CD4-positive, CD25-positive, alpha-beta regulatory T cell (primary cell): ENCODE measurements at places on chromosomes 7 and 10. TPM values are rescaled to one million over a fixed set of nuclear protein-coding genes. Genes with fewer than 3 reads are reported as not detected.

Gene PHKG1
- total RNA-seq = 8.2 TPM

Gene ZFAND4
- 34.7 TPM for total RNA-seq

Gene MBL2
- not detected for total RNA-seq

Gene AKR1C4
- not detected for total RNA-seq

Gene NSMCE4A
- 52.0 TPM for total RNA-seq

Gene LIPJ
- not detected for total RNA-seq

Gene IL6
- total RNA-seq = not detected

Gene MYPN
- total RNA-seq = not detected

Gene ZNF425
- total RNA-seq = 0.35 TPM

Gene CPXM2
- total RNA-seq = not detected

Gene VWC2
- not detected for total RNA-seq

Gene RPEL1
- not detected for total RNA-seq

GRCh38 chr7:7702826-7703225 is 15.6 kb downstream of the RPA3 start:
- DNase-seq = no peak

- no peak for DNase-seq
These were observed 97.5 kb downstream of the FAM53B start for GRCh38 chr10:124646483-124647352.

GRCh38 chr10:26481914-26482550 is 43.9 kb downstream of the APBB1IP start:
- peak; percentile 91 for DNase-seq

DNA sequence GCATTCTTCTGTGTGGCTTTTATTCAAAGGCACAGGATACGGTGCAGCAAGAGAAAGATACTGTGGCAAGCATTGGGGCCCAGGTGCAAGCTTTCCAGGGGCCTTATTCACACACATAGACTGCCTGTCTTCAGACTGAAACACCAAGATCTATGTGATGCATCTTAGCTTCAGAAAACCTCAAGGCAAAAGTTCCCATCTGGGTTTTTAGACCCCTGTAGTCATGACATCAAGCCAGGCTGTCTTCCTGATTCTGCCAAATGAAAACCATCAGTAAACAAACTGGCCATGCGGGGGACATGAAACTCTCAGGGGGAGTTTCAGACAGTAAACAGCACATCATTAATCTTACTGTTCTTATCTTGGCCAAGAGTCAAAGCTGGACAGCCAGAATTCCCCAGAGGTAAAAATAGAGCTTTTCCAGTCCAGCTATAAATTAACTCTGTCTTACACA is 9.8 kb downstream of the AGBL3 start:
- DNase-seq = no peak

- DNase-seq = no peak
These were observed 308.2 kb downstream of the PPP1R3A start for GRCh38 chr7:113610572-113610971.

DNA sequence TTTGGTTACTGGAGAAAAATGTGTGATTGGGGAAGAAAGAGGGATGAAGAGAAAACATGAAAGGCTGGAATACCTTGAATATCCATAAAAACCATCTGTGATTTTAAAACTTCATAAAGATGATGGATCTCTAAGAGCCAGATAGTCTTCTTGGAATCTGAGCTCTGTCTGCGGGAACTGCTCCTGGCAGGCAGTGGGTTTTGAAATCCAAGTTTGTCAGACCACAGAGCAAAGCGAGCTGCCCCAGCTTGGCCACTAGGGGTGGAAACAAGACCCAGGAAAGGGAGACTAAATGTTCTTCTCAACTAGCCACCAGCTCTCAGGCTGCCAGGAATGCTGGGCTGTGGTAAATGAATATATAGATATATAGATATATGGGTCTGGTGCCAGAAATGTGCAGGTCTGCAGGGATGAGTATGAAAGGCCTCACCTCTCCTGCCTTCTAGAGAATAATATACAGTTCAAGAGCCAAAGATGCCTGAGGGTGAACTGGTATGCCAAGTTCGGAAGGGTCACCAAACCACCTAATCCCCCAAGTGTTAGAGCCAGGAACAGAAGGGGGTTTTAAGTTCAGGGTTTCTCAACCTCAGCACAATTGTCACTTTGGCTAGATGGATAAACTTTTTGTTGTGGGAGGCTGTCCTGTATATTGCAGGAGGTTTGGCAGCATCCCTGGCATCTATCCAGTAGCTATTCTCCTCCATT is 208.8 kb downstream of the KCNMA1 start:
- DNase-seq = no peak

GRCh38 chr7:158414486-158414961 is 173.1 kb downstream of the PTPRN2 start:
- DNase-seq = no peak

DNA sequence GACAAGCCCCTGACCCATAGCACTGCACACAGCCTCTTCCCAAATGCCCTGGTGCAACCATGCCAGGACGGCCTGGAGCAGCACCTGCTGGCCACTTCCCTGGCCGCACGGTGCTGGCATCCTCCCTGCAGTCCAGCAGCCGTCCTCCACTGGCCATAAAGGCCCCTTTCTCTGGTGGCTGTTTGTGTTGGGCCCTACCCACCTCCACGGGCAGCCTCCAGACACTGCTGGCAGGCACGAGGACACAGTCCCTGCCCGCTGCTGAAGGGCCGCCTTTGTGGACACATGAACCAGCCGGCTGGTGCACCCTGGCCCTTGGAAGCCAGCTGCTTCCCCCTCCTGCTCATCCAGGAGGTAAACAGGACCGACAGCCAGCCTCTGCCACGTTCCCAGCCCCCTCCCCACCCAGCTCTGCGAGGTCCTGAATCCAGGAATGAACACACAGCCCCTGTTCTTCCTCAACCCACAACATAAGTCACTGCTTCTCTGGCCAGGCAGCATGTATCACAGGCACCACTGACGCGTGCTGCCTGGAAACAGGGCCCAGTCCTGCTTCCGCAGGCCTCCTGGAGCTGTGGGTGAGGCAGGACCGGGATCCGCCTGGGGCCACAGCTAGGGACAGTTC is 43.8 kb downstream of the SPOCK2 start:
- DNase-seq = no peak

DNA sequence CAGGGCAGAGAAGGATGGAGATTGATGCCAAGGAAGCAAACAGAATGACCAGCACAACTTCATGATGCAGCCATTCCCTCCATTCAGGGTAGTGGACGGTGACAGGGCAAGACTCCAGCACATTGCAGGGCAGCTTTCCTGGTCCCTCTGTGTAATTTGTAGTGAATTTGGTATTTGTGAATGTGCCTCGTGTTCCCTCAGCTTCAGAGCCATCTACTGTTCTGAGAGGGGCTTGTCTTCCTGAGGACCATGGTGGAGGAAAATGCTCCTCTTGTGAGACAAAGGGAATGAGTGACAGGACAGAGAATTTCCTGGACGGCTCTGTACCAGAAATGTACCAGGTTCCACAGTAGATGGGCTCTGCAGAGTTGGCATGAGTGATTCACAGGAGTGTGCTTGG is 132.1 kb downstream of the ADRA2A start:
- DNase-seq = no peak

DNA sequence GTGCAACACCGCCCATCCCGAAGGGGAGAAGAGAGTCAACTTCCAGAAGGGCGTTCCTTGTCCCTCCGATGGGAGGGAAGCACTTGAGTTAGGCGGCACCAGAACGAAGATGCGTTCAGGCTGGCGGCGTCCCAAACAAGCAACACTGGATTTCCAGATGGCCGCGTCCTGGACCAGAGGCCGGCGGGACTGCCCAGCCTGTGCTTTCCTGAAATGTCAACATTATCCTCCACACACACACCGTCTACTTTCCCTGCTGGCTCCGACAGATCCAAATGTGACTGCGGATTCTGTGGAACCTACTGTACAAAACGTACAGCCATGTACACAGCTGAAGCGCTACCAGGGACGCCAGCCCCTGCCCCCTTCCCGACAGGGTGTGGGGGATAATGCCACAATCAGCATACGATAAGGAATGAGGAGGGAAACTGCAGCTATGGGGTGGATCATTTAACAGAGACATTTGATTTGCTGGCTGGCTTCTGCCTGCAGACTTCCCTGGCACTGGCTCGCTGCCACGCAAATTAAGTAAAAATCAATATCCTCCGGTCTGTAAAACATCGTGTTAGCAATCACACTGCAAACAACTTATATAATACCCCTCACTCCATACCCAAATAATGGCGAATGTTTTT is 82.1 kb downstream of the ZRANB1 start:
- no peak for DNase-seq

GRCh38 chr7:82599895-82600294 is 156.3 kb upstream of the CACNA2D1 start:
- DNase-seq = no peak

DNA sequence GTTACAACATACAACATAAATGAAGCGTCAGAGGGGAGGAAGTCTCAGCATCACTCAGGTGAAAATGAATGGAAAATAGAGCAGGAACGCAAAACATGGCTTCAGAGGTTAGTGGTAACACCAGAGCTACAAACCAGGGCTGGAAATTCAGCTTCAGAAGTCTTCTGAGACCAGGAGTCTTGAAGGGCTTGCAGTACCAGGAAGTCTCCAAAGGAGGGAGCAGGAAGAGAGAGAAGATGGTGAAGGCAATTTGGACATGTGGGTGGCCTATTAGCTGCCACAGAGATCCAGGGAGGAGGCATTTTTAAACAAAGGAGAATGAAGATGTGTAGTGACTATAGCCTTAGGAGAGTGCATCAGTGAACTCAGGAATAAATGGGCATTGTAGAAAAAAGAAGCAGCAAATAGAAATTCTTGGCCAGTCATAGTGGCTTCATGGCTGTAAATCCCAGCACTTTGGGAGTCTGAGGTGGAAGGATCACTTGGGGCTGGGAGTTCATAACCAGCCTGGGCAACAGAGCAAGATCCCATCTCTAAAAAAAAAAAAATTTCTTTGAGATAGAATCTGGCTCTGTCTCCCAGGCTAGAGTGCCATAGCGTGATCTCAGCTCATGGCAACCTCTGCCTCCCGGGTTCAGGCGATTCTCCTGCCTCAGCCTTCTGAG is 9.3 kb upstream of the TET1 start:
- DNase-seq = peak; percentile 51

DNA sequence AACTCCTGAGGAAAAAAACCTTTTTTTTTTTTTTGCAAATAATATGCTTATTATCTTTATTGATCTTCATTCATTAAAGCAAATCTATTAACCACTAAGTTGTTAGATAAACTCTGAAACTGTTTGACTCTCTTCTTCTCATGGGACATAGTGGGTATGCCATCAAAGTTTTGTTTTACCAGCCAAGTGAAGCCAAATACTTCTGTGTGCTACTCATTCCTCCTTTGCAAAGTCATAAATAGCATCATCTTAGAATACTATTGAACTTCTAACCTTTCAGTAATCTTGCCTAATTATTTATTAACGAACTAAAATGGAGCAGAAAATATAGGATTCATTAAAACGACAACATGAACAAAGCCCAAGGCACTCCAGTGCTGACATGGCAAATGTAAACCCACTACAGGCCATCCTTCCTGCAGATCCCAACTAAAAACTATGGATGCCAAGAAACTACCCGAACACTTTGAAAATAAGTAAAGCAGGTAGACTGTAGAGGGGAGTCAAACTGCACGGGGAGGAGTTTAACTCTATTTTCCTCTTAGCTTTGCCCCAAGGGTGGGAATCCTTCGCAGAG is 61.2 kb upstream of the ODAD2 start:
- no peak for DNase-seq

DNA sequence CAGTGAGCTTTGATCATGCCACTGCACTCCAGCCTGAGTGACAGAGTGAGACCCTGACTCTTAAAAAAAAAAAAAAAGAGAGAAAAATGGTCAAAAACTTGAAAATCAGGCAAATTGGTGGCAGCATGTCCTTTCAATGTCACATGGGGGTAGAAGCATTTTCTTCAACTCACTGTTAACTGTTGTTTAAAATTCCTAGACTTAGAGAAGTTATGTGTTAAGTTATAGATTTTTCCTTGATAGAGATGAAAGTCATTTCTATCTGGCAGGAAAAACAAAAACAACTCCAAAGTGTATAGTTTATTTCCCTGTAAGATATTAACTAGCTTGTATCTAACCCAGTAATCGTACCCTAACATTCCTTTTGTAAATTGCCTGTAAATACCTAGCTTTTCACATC is 26.8 kb downstream of the LYZL2 start:
- no peak for DNase-seq

GRCh38 chr10:93566435-93567276 is at the start of gene FFAR4:
Gene FFAR4, plus strand, starts transcription at chr10:93566665. Its CDS starts 56 bp downstream, at chr10:93566721.
- DNase-seq = no peak

DNA sequence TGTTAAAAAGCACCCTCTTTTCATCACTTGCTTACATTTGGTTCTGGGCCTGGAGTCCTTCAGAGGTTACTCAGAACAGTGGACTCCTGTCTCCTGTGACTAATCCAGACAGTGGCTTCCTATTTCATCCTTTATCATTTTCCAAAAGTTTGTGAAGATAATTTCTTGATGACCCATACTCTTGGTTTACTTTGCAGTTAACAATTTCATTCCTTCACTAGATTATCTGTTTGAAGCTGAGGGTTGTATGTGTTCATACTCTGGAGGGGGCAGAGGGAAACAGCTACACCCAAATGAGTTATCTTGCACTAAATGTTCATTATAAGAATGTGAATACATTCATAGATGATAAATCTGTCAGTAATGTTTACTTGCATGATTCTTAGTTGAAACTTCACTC is 124.7 kb downstream of the ZNF248 start:
- no peak for DNase-seq

DNA sequence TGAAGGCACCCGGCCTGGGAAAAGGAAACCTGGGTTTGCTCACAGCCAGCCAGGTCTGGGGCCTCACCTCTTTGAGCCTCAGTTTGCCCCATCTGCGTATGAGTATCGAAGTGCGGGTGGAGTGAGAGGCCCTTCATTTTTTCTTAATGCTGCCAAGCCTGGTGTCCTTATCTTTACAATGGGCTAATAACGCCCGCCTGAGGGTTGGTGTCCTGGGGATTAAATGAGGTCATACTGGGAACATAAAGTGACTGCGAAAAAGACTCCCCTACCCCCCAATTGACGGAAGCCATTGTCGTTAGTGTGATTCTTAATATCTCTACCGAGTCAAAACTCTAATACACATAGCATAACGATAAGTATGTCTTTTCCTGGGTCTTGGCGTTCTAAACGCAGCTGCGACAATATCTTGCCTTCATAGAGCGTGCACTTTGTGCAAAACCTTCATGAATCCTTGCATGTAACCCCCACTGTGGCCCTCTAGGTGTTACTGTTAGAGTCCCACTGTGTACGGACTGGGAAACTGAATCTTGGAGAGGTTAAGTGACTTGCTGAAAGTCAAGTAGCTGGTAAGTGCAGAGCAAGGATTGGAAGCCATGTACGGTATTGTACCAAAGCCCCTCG is 11.4 kb upstream of the GRB10 start:
- DNase-seq = no peak

GRCh38 chr7:51644216-51644615 is 327.6 kb upstream of the COBL start:
- DNase-seq = no peak

GRCh38 chr10:75407713-75408508 is 6.3 kb upstream of the ZNF503 start:
- no peak for DNase-seq

DNA sequence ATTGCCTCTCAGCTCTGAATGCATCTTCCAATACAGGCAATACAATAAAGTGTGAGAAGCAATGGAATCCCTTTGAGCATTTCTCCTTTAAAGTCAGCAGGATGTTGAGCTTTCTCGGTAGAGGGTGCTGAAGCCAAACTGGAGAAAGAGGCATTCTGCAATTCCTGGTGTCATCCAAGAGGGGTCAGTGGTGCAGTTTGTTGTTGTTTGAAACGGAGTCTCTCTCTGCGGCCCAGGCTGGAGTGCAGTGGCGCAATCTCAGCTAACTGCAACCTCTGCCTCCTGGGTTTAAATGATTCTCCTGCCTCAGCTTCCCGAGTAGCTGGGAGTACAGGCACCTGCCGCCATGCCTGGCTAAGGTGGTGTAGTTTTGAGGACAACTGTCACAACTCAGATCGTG is 486.5 kb downstream of the CALN1 start:
- no peak for DNase-seq

GRCh38 chr7:158113321-158114025 is 474.1 kb downstream of the PTPRN2 start:
- no peak for DNase-seq
